Activated T-helper 2 cell treated with anti-CD3 and anti-CD28 coated beads, Interferon-gamma antibody, Interleukin-2, Interleukin-4, amounts not matched to agents 10 μg/mL and 5 μg/mL and 100 μg/mL, durations not matched to agents 14 hours and 24 hours and 36 hours (primary cell): ENCODE measurements at places on chromosomes 5 and 9.

- H3K27me3 ChIP-seq = no peaks in the 10 kb centered on the region
- no peak for DNase-seq
- no peak overlapping the region for H3K27ac ChIP-seq
Measured at GRCh38 chr5:2848619-2849018, 97.1 kb upstream of the IRX2 start.

DNA sequence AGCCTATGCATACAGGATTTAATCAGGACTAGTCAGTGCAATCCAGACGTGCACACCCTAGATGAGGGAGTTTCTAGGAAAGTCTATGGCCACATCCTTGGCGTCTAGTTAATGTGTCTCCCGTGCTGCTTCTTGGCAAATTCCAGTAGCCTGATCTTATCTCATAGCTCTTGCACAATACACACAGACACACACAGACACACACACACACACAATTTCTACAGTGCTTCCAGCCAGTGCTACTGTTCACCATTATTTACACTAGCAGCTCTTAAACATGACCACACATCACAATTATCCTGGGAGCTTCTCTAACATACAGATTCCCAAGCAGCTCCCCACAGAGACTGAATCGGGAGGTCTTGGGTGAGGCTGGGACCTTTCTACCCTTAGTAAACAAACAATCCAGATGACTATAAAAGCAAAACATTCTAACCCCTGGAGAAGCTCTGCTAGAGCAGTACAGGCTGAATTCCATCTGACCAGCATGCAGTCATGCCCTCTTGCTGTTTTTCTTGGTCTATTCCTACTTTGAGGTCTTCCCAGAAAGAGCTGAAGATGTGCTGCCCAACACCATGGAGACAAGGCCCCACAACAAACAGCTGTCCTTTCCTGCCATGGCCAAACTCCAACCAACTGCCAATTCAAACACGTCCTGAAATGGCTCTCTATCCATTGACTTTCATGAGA, 236.6 kb downstream of the DEPDC1B start:
- H3K4me3 ChIP-seq = no peak overlapping the region
- H3K27me3 ChIP-seq = no peaks in the 10 kb centered on the region
- no peak overlapping the region for H3K27ac ChIP-seq
- DNase-seq = no peak
- no peaks in the 10 kb centered on the region for H3K36me3 ChIP-seq
- no peaks in the 10 kb centered on the region for H3K4me1 ChIP-seq

GRCh38 chr9:131818089-131818488, 78.2 kb upstream of the RAPGEF1 start:
- no peaks in the 10 kb centered on the region for H3K36me3 ChIP-seq
- no peaks in the 10 kb centered on the region for H3K4me1 ChIP-seq
- no peak overlapping the region for H3K4me3 ChIP-seq
- no peak overlapping the region for H3K27ac ChIP-seq

- peaks cover 65% of the 10 kb centered on the region for H3K36me3 ChIP-seq
- H3K4me3 ChIP-seq = no peak overlapping the region
- peaks cover 5% of the 10 kb centered on the region for H3K4me1 ChIP-seq
- no peak for DNase-seq
- H3K27ac ChIP-seq = no peak overlapping the region
- H3K27me3 ChIP-seq = no peaks in the 10 kb centered on the region
Measured at GRCh38 chr5:32551865-32552264, 33.5 kb upstream of the SUB1 start.

GRCh38 chr5:21007781-21008180, 1019.8 kb upstream of the CDH18 start:
- H3K4me3 ChIP-seq = no peak overlapping the region
- no peaks in the 10 kb centered on the region for H3K4me1 ChIP-seq
- H3K27me3 ChIP-seq = no peaks in the 10 kb centered on the region
- no peaks in the 10 kb centered on the region for H3K36me3 ChIP-seq

DNA sequence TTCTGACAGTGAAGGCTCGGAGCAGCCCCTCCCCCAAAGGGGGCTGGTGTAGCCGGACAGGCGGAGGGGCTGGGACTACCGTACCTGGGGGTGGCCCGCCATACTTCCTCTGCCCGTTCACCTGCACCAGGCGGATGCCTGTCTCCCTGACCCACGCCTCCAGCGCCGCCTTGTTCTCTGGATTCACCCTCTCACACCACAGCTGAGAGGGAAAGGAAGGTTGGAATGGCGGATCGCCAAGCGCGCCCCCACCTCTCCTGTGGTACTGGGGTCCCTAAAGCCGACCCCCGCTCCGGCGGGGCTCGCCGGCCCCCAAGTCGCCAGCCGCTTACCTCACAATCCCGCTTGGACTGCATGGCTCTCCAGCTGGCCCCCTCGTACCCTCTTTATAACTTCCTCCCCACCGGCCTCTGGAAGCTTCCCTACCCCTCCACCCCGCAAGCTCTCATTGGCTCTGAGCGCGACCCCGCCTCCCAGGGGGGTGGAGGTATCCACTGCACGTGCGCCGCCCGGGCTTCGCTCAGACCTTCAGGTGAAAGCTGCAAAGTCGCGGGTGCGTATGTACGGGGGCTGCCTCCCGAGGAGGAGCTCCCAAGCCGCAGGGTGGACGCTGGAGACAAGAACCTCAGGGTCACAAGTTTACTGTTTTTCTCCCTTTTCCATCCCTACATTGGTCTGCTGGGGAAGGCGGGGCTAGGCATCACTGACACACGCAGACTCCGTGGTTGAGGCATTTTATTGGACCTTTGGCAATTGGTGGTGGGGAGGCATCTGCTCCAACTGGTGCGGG, at the start of gene DND1:
Gene DND1, minus strand, starts transcription at position 390 of the 790 bp plus-strand sequence. Its CDS starts 34 bp downstream, at position 356.
- DNase-seq = no peak
- H3K4me3 ChIP-seq = no peak within 1 kb of the TSS
- H3K27me3 ChIP-seq = no peaks in the 10 kb centered on the region
- peaks cover 82% of the 10 kb centered on the region for H3K36me3 ChIP-seq
- no peak within 1 kb of the TSS for H3K27ac ChIP-seq

GRCh38 chr5:6823996-6824395, 110.8 kb downstream of the TENT4A start:
- H3K4me1 ChIP-seq = peaks cover 26% of the 10 kb centered on the region
- H3K27me3 ChIP-seq = peaks cover 22% of the 10 kb centered on the region
- H3K27ac ChIP-seq = no peak overlapping the region
- H3K36me3 ChIP-seq = no peaks in the 10 kb centered on the region
- DNase-seq = no peak

DNA sequence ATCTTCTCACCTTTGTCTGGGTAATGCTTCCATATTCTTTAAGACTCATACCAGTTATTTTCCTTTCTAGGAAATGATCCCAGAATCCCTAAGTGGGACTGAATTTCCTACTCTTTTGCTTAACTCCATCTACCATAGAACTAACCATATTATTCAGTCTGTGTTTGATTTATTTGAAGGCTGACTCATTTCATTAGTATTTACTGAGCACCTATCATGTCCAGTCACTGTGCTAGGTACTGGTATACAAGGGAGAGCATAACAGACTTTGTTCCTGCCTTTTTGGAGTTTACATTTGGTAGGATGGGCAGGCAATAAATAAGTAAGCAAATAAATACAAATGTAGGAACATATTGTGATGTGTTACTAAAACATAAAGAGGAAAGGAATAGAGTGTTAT, 4.3 kb downstream of the NPR2 start:
- H3K4me3 ChIP-seq = no peak overlapping the region
- no peak overlapping the region for H3K27ac ChIP-seq
- no peak for DNase-seq
- peaks cover 17% of the 10 kb centered on the region for H3K36me3 ChIP-seq

DNA sequence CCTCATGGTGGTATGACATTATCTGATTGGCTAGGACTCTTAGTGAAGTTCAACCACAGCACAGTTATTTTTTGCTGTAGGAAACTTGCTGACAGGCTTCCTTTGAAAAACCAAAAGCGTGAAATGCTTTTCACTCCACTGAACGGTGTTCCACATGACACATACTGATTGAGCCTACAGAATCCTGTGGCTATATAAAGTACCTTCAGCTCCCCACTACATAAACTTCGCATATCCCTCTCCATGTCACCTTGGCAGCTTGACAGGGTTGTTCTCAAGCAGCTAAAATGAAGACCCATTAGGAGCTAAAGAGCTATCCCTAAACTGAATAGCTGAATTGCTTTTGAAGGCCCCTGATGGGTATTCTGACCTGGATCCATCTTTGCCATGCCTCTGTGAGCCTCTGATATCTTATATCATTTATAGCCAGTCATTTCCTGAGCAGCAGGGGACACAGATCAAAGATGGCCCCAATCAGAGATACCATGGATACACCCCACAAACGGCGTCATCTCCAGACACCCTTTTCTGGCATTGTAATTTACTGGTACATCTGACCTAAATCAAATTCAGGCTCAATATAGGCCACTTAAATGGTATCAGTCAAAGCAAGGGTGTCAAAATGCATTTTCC, 91.5 kb downstream of the APBA1 start:
- no peaks in the 10 kb centered on the region for H3K36me3 ChIP-seq
- H3K27me3 ChIP-seq = no peaks in the 10 kb centered on the region
- DNase-seq = no peak
- no peak overlapping the region for H3K4me3 ChIP-seq
- H3K4me1 ChIP-seq = peaks cover 11% of the 10 kb centered on the region

DNA sequence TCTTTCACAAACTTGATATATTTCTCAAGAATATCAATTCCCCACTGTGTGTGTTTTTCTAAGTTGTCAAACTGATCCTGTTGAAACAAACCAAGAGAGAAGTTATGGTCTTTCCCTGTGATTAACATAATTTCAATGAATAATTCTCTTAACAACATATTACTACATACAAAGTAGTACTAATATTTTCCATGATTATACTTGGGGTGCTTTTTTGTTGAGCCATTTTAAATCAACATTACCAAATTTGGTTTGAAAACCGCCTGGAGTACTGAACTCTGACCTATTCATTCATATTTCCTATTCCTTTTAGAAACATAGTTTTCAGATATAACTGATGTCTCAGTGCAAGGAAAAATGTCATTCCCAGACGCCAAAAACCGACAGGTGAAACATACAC, 48.1 kb downstream of the FNBP1 start:
- peaks cover 69% of the 10 kb centered on the region for H3K36me3 ChIP-seq
- DNase-seq = no peak
- H3K27me3 ChIP-seq = no peaks in the 10 kb centered on the region

GRCh38 chr5:148352696-148353095, 17.3 kb downstream of the SPINK9 start:
- no peaks in the 10 kb centered on the region for H3K4me1 ChIP-seq
- no peaks in the 10 kb centered on the region for H3K27me3 ChIP-seq
- no peak overlapping the region for H3K4me3 ChIP-seq
- no peak for DNase-seq
- H3K36me3 ChIP-seq = no peaks in the 10 kb centered on the region
- no peak overlapping the region for H3K27ac ChIP-seq

DNA sequence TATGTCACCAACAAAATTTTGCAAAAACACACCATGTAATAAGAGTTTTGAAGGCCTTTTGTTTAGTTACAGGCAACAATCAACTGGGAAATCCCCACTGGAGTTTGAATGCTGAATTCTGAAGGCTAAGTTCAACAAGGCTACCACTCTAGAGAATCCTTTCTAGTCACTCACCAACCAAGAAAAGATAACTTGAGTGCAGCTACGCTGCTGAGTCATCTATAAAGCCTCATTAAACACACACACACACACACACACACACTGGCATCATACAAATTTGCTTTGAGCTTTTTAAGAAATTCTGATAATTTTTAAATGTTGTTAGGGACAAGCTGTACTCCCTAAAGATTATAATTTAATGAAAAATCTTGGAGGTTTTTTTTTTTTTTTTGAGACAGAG, 219.6 kb downstream of the DENND1A start:
- no peaks in the 10 kb centered on the region for H3K4me1 ChIP-seq
- H3K27me3 ChIP-seq = no peaks in the 10 kb centered on the region
- H3K27ac ChIP-seq = no peak overlapping the region

- DNase-seq = no peak
- H3K36me3 ChIP-seq = no peaks in the 10 kb centered on the region
- H3K4me1 ChIP-seq = no peaks in the 10 kb centered on the region
- H3K4me3 ChIP-seq = no peak overlapping the region
Measured at GRCh38 chr5:90359073-90359920, 50.3 kb downstream of the CETN3 start.

GRCh38 chr9:37632479-37632878, 18.3 kb upstream of the FRMPD1 start:
- H3K27me3 ChIP-seq = peaks cover 3% of the 10 kb centered on the region
- no peak overlapping the region for H3K27ac ChIP-seq
- H3K36me3 ChIP-seq = no peaks in the 10 kb centered on the region
- H3K4me1 ChIP-seq = no peaks in the 10 kb centered on the region
- H3K4me3 ChIP-seq = no peak overlapping the region

DNA sequence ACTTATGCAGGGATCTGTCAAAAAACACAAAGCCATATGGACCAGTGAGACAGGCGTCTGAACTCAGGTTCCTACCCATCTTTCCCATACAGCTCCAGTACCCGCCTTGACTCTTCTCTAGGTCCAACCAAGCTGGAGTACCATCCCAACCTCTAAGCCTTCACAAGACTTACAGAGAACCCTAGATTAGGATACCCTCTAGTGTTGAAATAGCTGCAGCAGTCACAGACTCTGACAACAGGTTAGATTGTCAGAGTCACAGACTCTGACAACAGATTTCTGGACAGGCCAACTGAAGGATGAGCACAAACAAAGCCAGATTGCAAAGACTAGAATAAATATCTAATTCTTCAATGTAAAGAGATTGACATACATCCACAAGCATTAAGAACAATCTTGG, 266.1 kb downstream of the GRIA1 start:
- H3K4me1 ChIP-seq = no peaks in the 10 kb centered on the region
- no peaks in the 10 kb centered on the region for H3K27me3 ChIP-seq
- no peaks in the 10 kb centered on the region for H3K36me3 ChIP-seq
- no peak for DNase-seq
- H3K4me3 ChIP-seq = no peak overlapping the region

DNA sequence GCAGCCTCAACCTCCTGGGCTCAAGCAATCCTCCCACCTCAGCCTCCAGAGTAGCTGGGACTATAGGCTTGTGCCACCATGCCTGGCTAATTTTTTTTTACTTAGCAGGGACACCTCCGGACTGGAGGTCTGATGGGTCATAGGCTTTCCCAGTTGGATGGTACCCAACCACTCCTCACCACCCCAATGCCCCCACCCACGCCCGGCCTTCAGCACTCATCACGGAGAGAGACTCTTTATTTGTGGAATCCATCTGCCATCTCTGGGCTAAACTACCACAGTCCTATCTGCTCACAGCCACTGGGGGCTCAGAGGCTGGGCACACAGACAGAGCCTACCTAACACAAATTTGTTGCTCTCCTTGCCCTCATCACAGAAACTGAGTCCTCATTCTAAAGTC, 58.3 kb upstream of the STXBP1 start:
- H3K27me3 ChIP-seq = no peaks in the 10 kb centered on the region
- H3K4me3 ChIP-seq = no peak overlapping the region
- H3K36me3 ChIP-seq = peaks cover 11% of the 10 kb centered on the region
- no peak overlapping the region for H3K27ac ChIP-seq
- H3K4me1 ChIP-seq = peaks cover 36% of the 10 kb centered on the region
